ENCODE measurements at places on chromosomes 4 and X.

- DNase-seq, result no peak
Observed at GRCh38 chrX:119734897-119735339, 23.5 kb upstream of the SOWAHD start.

GRCh38 chrX:72117636-72118210, 14.0 kb downstream of the RTL5 start:
- no peak for DNase-seq

GRCh38 chr4:77500801-77501200, 104.8 kb upstream of the CXCL13 start:
- no peak for DNase-seq

DNA sequence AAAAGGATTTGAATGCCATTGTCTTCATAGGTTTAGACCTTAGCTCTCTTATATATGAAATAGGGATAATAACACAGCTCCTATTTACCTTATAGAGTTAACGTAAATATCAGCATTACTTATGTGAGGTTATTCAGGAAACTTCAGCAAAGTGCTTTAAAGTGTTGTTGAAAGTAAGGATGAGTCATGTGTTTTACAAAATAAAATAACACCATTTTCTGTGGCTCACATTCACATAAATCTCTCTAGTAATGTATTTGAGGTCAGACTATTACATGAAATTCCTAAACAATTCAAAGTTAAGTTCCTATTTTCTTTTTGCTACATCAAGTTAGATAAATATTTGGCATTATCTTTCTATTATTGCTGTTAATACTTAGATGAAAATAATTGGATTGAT, 2.9 kb downstream of the GNRHR start:
- DNase-seq, result no peak

- DNase-seq, result no peak
Observed at GRCh38 chrX:78839711-78840110, 92.2 kb downstream of the LPAR4 start.

DNA sequence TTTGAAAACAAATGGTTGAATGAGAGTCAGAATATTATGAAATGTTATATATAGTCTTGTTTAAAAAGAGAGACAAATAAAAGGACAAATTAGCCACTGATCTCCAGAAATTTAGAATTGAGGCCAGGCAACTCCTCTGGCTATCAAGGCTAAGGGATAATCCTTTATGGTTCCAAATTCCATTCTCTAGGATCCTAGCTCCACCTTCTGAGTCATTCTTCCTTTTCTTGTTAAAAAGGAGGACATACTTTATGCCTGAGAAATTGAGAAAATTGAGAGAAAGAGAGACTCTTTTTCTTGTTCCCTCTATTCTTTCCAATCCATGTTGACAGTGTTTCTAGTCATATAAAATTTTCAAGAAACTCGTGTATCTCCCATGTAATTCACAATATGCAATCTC, 1299.5 kb downstream of the FSTL5 start:
- no peak for DNase-seq

DNA sequence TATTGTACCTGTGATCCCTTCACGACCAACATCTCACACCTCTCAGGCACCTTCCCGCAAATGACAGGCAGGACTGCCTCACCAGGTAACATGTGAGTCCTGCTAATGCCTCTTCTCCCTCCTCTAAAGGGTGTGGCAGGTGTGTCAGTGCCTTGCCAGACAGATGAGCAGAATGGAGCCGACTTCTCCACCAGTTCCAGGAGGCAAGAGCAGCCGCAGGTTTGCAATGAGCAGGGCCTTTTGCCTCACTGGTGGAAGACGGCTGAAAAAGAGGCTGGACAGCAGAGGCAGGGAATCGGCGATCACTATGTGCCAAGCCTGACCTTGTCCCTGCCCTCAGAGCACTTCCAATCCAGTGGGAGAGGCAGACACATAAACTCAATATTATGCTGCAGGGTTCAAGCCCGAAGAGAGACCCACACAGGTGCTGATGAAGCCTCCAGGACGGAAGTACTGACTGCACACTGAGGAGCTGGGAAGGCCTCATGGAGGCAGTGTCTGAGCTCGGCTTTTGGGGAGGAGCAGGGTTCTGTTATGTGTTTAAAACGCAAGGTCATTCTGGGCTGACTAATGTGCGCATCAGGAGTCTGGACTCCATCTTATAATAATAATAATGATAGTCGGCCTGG, 57.9 kb downstream of the C4orf50 start:
- no peak for DNase-seq

DNA sequence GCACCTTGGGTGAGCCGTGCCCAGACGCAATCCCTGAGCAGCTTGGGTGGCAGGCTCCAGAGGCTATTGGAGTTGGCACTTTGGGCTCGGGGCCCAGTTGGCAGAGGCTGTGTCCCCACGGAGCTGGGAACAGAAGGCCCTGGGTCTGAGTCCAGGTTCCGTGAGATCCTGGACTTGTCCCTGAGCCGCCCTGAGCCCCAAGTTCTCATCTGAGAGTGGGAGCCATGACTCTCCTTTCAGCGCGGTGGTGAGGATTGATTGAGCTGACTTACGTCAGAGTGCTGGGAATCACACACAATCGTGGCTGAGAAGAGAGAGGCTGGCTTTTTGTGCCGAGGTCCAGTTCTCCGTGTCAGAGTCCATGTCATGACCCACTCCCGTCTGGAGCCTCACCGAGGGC, 98.0 kb downstream of the PSAPL1 start:
- DNase-seq, result no peak

GRCh38 chr4:15648600-15648999, 6.6 kb downstream of the FBXL5 start:
- DNase-seq, result no peak

DNA sequence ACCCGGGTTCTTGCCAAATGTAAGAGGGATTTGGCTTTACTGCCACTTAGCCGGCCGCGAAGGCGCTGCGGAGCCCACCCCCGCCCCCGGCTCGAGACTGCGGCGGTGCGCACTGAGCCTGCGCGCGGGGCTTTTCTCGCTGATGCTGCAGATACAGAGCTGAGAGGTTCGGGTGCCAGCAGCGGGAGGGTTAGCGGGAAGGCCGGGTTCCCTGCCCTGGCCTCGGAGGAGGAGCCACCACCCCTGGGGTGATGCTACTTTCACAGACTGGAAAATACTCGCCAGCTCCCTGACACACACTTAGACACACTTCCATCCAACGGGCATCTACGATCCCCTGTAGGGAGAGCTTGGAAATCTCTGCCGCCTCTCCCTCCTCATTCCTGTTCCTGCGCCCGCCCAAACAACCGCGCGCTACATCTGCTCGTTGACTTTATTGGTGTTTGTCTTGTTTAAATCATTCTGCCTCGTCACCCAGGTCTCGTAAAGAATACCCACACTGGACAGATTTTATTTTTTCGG, 2.1 kb upstream of the PCDH7 start:
- DNase-seq, result no peak

DNA sequence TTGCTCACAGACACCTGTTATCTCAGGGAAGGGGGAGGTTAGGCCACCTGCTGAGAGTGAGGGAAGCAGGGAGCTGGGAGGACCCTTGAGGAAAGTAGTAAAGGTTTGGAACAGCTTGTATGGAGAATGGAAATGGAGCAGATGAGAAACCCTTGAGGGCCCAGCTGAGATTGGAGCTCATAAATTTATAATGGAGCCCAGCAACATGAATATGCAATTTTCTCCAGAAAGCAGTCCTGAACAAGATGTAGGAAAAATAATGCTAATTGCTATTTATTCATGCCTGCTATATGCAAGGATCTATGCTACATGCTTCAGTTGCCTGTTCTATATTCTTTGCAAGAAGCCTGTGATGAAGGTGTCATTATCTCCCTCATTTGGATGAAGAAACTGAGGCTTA, 67.5 kb upstream of the LEF1 start:
- DNase-seq, result no peak

- DNase-seq, result no peak
Observed at GRCh38 chrX:138057883-138058282, 492.0 kb downstream of the ZIC3 start.

- DNase-seq, result no peak
Observed at GRCh38 chr4:184309241-184310170, 91.8 kb upstream of the ENPP6 start.

DNA sequence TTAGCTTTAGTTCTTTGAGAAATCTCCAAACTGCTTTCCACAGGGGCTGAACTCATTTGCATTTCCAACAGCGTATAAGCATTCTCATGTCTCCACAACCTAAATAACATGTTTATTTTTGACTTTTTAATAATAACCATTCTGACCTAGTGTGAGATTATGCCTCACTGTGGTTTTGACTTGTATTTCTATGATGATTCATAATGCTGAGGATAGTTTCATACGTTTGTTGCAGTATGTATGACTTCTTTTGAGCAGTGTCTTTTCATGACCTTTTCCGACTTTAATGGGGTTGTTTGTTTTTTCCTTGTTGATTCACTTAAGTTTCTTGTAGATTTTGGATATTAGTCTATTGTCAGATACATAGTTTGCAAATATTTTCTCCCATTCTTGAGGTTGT, 1833.0 kb upstream of the PCDH10 start:
- no peak for DNase-seq

- peak; percentile 33 for DNase-seq
Observed at GRCh38 chrX:130024127-130024526, 41.7 kb downstream of the BCORL1 start.

GRCh38 chr4:71473541-71474240, 134.9 kb downstream of the SLC4A4 start:
- no peak for DNase-seq

DNA sequence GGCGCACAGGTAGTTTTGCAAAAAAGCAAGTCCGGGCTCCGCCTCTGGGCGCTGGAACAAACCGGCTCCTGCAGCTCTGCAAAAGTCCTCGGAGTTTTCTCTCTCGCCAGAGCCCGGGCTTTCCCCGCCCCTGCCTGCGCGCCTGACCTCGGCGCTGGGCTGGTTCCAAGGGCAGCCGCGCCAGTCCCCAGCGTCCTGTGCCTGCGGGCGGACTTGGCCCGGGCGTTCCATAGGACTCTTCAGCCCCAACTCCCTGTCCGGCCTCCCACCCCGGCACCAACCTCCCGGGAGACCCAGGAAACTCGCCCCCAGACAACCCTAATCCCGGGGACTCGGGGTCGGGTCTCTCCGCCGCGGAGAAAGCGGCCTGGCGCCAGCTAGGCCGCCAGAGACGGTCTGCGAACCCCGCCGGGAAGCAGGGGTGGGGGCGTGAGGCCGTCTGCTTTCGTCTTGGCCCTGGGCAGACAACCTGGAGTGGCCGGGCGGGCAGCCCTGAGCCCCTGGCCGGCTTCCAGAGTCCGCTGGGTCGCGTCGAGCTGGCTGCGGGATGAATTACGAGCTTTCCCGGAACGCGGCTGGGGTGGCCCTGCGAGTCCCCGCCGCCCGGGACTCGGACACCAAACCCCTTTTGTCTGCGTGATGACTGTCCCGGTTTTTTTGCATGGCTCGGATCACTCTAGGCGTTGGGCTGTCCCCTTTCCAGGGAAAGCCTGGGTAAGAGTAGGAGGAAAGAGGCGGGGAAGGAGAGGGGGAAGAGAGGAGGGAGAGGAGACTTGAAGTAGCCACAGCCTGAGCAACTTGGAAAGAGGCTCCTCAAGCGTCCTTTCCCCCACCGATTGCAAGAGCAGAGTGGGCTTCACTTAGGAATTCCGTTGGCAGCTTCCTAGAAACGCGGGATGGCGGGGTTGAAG, 916 bp downstream of the MXRA5 start:
- DNase-seq, result no peak

All from NCI-H187 (cell line).